NCI-H2171 (cell line): ENCODE measurements at places on chromosomes 6 and 20.

GRCh38 chr6:165096868-165097267 is 212.5 kb downstream of the C6orf118 start:
- DNase-seq: no peak

GRCh38 chr6:1029141-1029540 is 282.8 kb upstream of the FOXQ1 start:
- peak; percentile 2 for DNase-seq

DNA sequence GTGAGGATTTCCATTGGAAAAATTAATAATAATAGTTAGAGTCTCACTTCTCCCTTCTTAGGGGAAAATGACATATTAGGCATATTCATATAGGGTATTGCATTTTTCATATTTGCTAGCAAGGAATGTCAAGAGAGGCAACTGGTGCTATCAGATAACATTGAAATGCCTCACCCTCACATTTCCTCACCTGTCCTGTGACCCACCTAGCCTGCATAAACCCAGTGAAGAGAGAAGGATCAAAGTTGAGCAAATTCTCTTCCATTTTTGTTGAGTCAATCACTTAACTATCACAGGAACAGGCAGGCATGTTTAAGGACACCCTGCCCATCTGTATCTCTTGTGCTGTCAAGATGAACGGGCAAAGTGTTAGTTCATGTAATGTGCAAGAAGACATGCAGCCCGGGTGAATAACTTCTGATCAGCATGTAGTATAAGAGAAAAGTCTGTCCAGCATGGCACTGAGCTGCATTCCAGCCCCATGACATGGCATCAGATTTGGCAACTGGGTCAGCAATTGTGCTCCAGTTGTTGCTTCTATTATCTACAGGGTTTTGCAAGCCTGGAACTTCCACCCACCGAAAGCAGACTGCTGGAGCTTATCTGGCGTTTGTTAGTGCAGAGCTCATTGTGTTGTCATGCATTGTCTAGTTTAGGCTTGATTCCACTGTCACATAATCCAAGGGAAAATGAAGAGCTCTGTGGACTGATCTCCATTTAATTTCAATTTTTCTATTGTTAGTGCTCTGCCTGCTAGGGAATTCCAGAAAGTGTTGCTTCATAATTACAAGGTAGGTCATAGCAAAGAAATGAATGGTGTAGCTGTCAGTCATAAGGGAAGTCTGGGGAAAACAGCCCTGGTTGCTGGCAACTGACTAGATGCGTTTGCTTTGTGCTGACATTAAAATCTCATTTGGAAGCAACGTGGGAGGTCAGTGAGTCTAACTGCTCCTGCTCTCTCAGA is 138.4 kb upstream of the TNFAIP3 start:
- DNase-seq: no peak

DNA sequence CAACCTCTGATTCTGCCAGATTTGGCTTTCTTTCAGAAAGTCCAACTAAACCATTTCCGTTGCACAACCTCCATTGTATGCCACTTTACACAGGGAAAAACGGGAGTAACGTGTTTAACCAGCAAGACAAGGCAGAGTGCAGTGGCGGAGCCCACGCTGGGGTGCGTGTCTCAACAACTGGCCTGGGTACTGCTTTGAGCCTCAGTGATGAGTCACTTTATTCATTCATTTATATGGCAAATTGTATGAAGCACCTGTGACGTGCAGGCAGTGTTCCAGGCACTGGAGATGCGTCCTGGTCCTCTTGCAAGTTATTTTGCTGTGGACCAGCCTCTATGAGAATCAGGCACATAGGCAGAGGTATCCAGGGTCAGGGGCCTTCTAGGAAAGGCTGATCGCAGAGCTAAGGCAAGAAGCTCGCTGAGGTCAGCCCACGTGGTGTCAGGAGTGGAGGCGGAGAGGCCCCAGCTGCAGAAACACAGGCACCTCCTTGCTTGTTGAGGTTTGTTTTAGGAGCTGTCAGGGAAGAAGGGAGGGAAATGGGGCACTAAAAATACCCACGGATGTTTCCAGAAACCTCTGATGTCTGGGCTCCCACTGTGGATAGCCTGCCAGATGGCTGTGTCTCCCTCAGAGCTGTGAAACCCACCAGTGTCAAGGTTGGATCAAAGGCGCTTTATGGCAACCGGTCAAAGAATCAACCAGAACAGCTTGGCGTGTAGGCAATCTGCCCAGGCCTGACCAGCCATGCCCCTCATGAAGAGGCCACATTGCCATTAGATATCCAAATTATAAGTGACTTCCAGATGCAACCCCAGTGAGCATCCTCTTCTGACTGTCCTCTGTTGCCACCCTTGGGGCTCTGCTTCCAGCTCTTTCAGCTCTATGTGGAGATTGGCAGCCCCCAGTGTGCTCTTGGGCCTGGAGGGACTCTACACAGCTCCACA is 157.2 kb downstream of the CD83 start:
- no peak for DNase-seq

DNA sequence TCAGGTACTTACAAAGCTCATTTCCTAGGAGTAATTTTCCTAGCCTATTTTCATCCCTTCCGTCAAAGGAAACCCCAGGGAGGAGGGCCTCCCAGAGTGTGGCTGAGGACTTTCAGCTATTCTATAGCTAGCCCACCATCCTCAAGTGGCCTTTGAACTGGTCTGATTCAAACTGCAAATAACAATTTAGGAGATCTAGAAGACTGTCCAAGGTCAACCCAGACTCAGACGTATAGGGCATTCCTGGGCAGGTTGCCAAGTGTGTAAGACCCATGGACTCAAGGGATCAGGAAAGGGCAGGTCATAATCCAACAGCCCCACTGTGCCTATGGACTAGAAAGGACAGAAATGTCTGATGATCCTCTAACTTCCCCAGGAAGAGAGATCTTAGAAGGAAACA is 2.1 kb upstream of the RRAGD start:
- no peak for DNase-seq

DNA sequence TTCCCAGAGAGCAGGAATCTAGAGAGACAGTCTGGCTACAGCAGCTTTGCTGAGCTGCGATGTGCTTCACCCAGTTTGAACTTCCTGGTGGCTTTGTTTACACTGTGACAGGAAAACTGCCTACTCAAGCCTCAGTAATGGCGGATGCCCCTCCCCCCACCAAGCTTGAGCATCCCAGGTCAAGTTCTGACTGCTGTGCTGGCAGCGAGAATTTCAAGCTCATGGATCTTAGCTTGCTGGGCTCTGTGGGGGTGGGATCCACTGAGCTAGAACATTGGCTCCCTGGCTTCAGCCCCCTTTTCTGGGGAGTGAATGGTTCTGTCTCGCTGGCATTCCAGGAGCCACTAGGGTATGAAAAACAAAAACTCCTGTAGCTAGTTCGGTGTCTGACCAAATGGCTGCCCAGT is 91.0 kb upstream of the ESR1 start:
- no peak for DNase-seq

DNA sequence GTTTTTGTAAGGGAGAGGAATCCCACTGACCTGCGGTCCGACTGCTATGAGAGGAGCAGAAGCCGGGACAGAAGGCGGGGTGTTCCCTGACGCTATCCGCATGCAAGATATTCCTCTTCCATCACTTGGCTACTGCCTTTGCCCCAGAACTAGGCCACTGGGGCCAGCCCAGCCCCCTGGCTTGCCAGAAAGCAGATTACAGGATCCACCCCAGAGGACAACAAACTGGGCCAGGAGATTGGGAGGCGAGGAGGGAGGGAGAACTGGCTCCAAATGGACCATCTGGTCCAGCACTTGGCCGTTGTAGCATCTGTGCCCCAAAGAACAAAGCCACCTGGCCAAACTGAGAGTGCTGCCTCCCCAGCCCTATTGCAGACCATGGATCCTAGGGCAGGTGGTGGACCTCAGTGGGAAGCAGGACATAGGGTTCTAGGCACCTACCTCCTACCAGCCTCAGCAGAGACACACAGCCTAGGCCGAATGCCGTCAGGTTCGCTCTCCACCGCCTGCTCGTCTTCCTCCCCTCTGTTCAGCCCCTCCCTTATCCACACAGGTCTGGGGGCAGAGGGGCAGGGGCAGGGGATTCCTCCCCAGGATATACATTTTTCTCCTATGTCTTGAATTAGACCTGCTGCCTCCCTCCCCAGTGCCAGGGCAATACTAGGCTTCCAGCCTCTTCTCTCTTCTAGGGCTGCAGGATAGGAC is 4.0 kb downstream of the MDGA1 start:
- DNase-seq: no peak

DNA sequence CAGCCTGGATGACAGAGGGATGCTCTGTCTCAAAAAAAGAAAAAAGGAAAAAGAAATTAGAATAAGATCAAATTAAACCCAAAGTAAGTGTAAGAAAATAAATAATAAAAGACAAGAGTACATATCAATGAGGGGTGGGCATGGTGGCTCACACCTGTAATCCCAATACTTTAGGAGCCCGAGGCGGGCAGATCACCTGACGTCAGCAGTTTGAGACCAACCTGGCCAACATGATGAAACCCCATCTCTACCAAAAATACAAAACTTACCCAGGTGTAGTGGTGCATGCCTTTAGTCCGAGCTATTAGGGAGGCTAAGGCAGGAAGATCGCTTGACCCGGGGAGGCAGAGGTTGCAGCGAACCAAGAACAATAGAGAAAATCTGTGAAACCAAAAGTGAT is 14.9 kb upstream of the STAU1 start:
- no peak for DNase-seq

- DNase-seq: no peak
Observed at GRCh38 chr6:170553534-170554012, 466 bp upstream of the PSMB1 start.

GRCh38 chr6:125508793-125509192 is 207.0 kb upstream of the HDDC2 start:
- DNase-seq: no peak

DNA sequence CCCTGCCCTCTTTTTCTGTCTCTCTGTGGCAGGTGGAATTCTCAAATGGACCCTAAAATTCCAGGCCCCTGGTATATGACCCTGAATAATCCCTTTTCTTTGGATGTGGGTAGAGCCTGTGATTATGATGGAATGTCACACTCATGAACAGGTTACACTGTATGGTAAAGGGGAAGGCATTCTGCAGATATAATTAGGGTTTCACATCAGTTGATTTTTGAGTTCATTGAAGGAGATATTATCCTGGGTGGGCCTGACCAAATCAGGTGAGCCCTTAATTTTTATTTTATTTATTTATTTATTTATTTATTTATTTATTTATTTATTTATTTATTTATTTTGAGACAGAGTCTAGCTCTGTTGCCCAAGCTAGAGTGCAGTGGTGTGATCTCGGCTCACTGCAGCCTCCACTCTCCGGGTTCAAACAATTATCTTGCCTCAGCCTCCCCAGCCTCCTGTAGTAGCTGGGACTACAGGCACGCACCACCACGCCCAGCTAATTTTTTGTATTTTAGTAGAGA is 13.7 kb upstream of the STMND1 start:
- no peak for DNase-seq

GRCh38 chr6:48596830-48597229 is 485.8 kb upstream of the PTCHD4 start:
- DNase-seq: no peak

DNA sequence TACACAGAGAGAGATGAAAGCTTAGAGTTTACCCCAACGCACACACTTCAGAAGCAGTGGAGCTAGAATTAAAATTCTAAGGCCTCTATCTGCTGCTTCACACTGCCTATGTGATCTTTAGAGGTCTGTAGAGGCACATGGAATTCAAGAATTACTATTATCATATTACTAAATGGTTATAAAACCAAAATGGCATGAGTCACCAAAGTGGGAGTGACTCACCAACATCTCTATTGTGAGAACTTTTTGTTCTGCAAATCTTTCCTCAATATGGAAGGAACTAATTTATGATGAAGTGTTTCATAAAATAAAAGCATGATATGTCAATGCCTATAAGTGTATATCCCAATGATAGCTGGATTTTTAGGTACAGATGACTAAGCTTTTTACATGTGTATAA is 28.5 kb upstream of the TMEM244 start:
- DNase-seq: no peak

DNA sequence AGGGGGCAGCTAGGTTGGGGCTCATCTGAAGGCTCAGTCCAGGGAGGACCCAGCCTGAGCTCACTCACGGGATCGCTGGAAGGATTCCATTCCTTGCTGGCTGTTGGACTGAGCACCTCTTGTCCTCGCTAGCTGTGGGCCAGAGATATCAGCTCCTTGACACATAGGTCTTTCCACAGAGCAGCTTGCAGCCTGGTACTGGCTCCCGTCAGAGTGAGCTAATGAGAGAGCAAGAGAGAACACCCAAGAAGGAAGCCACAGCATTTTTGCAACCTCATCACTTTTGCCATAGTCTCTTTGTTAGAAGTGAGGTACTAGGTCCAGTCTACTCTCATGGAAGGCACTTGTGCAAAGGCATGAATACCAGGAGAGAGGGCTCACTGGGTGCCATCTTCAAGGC is 179.9 kb downstream of the CDC5L start:
- no peak for DNase-seq

DNA sequence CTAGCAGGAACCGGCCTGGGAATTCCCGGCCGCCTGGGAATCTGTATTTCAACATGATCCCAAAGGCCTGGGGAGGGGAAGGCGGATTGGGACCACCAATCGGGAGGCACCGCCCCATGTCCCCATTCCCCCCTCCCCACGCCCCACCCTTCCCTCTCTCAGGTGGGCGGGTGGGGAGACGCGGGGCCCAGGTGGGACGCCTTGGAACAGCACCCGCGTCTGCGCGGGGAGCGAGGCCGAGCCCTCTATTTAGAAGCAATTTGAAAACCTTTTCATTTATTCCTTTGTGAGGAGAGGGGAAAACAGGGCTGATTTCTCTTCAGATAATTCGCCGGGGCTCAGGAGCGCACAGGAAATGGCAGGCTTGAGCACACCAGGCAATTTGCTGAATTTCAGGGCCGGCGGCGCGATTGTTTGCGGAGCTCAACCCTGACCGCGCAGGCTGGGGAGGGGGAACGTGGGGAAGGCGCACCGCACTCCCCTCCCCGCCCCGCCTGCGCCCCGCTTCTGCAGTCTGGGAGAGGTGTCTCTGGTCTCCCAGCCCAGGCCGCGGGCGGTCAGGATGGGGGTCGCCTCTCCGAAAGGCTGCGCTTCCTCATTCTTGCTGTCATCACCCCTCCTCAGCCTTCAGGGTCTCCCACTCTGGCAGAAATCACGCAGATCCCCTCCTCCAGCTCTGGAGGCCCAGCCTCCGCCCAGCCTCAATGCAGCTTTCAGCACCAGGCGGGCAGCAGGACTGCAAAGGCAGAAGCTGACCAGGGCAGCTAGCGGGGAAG is 170.0 kb downstream of the GRM4 start:
- no peak for DNase-seq
